Activated T-cell treated with anti-CD3 and anti-CD28 coated beads for 48 hours (primary cell): ENCODE measurements at places on chromosomes 1 and 21.

DNA sequence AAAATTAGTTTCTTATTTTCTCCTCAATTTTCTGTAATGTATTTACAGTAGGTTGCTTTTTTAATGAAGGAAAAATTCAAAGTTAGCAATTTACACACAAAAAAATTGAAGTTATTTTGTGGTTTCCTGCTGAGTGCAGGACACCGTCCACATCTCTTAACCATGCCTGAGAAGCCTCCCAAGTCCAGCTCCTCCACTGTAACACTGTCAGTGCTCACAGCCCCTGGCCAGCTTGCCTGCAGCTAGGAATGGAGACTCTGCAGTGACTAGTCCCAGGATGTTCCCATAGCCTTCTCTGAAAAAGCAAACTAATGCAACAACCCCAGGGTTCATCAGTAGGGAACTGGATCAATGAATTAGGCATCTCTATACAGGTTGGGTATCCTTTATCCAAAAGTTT lies 3.5 kb downstream of the A3GALT2 start:
- DNase-seq: no peak

- no peak for DNase-seq
These were observed 247.3 kb downstream of the BACH1 start for GRCh38 chr21:29546071-29546470.

GRCh38 chr1:152107984-152108881 lies 7.0 kb downstream of the TCHH start:
- DNase-seq: no peak

GRCh38 chr1:114286960-114287359 lies 133.3 kb upstream of the SYT6 start:
- DNase-seq: no peak

- peak; percentile 37 for DNase-seq
These were observed 86.2 kb downstream of the SLC66A1 start for GRCh38 chr1:19398309-19398760.

- no peak for DNase-seq
These were observed 3.0 kb upstream of the TSPAN1 start for GRCh38 chr1:46171871-46172270.

- DNase-seq: no peak
These were observed 49.8 kb upstream of the MROH9 start for GRCh38 chr1:170885551-170885950.

DNA sequence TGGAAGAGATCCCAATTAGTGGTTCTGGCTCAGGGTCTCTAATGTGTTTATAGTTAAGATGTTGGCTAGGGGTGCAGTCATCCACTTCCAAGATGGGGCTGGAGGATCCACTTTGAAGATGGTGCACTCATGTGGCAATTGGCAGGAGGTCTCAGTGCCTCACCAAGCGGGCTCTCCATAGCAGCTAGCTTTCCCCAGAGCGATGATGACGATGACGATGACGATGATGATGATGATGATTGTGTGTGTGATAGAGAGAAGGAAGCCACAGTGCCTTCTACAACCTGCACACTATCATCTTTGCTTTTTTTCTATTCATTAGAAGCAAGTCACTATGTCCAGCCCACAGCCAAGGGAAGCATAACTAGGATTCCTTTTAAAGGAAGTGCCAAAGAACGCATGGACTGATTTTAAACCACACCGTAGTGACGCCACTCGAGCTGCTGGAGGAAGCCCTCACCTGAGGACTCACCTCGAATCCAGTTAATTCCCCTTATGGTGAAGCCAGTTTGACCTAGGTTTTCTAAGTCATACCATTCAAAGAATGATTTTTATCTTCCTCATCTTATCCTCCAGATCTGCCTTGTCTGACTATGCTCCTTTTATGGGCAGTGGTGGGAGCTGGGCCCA lies 49.4 kb downstream of the SRRM1 start:
- no peak for DNase-seq

- no peak for DNase-seq
These were observed 24.1 kb downstream of the PIGM start for GRCh38 chr1:160007577-160008200.

DNA sequence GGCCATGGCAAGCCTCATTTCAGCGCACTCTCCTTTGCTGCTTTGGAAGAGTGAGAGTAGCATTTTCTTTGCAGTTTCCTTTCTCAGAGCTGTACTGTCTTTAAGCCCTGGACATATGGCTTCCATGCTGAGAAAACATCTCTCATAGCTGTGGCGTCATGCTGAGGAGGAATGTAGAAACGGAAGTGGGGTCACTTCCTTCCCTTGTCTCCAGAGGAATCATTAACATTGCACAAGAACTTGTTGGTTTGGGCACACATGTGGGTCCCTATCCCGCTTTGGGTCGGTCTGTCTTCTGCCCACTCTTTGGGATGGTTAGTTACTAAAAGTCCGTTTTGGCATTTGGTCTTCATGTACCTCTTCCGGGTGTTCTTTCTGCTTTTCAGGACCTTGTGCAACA lies 5.6 kb downstream of the MFN2 start:
- DNase-seq: no peak

- no peak for DNase-seq
These were observed 305.4 kb downstream of the TTLL7 start for GRCh38 chr1:83693427-83694126.

- DNase-seq: no peak
These were observed 94.0 kb downstream of the CLIC6 start for GRCh38 chr21:34762786-34763185.

DNA sequence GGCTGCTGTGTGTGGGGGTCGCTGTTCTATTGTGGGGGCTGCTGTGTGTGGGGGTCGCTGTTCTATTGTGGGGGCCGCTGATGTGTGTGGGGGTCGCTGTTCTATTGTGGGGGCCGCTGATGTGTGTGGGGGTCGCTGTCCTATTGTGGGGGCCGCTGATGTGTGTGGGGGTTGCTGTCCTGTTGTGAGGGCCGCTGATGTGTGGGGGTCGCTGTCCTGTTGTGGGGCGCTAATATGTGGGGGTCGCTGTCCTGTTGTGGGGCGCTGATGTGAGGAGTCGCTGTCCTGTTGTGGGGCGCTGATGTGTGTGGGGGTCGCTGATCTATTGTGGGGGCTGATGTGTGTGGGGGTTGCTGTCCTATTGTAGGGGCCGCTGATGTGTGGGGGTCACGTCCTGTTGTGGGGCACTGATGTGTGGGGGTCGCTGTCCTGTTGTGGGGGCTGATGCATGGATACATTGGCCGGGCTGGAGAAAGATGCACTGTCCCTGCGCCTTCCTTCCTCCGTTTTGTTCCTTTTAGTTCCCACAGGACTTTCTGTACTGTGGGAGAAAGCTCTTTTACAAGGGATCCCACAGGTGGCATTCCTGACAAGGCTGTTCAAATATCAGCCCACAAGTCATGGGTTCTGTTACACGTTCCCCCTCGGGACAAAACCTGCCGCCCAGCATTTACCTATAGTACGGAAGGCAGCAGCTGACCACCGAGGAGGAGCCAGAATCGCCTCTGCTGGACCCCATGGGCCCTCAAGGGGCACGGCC lies 27.5 kb downstream of the SETD4 start:
- DNase-seq: no peak
